ENCODE measurements at places on chromosomes 3 and 15.

- DNase-seq: no peak
These were observed 17.7 kb upstream of the PRR20G start for GRCh38 chr3:127305499-127306060.

DNA sequence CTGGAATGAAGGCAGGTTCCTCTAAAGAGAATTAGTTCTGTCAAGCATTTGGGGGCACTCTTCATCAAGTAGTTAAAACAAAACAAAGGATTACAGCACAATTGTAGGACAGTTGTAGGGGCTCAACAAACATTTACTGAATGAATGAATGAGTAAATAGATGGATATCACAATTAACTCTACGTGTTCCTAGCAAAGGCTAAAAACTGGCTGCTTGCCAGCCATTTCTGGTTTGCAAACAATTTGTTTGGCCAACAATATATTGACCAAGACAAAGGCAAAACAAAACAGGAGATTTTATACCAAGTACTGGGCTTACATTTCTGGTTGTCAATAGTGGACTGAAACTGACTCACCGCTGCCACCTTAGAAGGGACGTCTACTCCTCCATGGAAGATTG lies 116.8 kb downstream of the ZNF280D start:
- no peak for DNase-seq

DNA sequence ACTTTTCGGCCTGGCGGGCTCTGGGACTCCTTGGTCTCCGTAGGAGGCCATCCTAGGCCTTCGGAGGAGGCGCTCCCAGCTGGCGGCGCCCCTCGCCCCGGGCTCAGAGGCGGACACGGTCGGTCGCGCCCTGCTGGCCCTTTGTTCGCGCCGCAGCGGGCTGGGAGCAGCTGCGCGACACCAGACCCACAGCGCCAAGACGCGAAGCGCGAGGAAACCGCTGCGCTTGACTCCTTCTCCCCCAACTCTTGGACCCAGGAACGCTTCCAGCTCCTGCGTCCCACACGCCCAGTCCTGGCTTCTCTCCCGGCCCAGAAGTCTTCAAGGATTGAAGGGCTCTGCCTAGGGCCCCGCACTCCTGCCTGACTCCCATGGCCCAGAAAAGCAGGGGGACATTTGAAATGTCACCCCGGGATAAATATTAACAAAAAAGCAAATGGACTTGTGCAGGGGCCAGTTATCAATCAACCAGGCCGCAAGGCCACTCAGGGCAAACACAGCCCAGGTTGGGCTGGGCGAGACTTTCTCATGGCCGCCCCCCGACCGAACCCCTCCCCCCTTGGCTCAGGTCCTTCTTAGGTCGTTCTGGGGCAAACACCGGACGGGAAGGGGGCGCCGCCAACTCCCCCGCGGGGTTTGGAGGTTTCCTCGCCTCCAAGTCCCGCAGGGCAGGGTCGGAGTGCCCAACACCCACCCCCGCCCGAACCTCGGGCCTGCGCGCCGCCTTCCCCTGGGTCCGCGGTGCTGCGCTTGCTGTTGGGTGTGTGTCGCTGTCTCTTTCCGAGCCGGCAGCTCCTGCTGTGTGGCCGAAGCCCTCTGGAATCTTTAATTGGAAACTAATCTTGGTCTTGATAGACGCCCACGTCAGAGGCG lies 5.1 kb downstream of the ONECUT1 start:
- no peak for DNase-seq

- DNase-seq: no peak
These were observed 26.4 kb downstream of the MFN1 start for GRCh38 chr3:179373938-179374337.

DNA sequence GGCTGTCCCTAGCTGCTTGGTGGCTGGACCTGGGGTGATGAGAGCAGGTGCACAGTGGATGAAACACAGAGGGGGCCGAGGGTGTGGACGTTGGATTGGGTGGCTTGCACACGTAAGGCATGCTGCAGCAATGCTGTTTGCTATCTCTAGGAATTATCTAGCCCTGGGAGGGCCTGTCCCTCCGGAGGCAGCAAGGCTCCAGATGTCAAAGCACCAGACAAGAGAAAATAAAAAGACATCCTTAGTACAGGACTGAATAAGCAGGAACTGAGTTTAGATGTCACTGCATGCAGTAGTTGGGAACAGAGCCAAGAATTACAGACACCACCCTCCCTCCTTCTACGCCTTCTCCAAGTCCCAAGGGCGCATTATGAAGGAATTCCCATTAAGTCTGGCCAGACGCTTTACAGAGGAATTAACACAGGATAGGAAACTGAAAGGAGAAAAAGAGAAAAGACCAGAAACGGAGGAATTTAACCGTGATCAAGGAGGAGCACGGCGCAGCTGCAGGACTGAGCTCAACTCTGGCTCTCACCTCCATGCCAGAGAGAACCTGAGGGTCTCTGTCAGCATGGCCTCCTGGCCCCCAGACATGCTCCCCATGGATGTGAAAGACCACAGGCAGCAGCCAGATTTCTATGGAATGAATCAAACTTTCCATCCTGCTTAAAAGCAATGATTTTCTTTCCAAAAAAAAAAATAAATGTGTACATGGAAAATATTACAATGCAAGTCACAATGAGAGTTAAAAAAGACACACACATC lies 13.8 kb downstream of the ATP10A start:
- DNase-seq: no peak

GRCh38 chr3:111750278-111750884 lies 108.7 kb upstream of the PHLDB2 start:
- DNase-seq: no peak

DNA sequence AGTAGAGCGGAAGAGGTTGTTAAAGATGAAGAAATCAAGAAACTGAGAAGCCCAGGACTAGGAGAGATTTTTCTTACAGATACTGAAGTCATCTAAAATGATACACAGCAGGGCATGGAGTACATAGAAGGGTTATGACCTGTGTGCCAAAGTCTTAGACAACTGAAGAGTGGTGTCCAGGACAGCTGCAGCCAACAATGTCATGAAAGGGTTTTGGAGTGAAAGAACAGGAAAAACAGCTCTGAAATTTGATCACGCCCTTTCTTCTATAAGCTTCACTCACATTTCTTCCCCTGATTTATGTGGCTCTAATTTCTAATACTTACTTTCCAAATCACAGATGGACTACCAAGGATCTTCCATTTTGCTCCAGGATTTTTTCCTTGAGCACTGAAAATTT lies 3.0 kb downstream of the CFAP20DC start:
- DNase-seq: no peak

GRCh38 chr3:13073326-13074005 lies at the start of gene IQSEC1:
Gene IQSEC1 (minus strand): TSS chr3:13073429. CDS start chr3:13073014, 415 bp downstream.
- no peak for DNase-seq

DNA sequence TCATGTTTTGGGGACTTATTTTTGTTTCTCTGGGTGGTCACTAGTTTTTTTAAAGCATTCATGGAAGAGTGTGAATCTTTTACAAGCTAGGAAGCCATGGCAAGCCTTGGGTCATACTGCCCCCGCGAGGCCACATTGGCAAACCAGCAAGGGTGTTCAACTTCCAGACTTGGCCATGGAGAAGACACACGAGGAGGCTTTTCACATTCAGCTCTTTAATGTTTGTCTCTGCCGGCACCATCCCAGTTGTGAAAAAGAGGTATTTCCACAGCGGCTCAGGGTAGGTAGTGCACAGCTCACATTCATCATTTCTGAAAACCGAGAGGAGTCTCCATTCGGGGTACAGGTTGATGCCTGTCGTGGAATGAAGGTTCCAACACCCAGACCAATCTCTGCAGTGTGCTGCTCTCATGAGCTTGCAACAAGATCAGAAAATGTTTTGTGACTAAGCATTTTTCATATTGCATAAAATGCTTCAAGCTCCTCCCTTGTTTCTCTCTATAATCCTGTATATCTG lies 7.7 kb downstream of the CCR5 start:
- no peak for DNase-seq

DNA sequence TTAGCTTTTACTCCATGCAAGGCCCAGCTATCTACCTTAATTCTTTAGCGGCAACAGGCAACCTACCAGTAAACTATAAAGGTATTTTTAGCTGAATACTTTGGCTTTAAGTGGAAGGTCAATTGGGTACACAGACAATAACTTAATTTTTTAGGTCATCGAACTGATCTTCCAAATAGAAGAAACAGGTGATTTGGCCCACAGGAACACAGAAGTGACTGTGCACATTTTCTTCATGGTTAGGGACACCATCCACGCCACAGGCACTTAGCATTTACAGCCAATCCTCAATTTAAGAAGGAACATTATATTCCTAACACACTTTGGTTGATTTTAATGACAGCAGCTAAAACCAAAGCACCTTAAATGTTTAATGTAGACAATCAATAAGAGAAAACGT lies 1.9 kb downstream of the ARPP19 start:
- DNase-seq: no peak

GRCh38 chr15:56252386-56252785 lies 8.7 kb upstream of the RFX7 start:
- no peak for DNase-seq

GRCh38 chr3:122758877-122759560 lies 34.6 kb downstream of the HSPBAP1 start:
- no peak for DNase-seq
